Lower lobe of right lung (tissue), 2 donors: ENCODE measurements at places on chromosomes 3 and 15. TPM values are rescaled to one million over a fixed set of nuclear protein-coding genes. Genes with fewer than 3 reads are reported as not detected.

DNA sequence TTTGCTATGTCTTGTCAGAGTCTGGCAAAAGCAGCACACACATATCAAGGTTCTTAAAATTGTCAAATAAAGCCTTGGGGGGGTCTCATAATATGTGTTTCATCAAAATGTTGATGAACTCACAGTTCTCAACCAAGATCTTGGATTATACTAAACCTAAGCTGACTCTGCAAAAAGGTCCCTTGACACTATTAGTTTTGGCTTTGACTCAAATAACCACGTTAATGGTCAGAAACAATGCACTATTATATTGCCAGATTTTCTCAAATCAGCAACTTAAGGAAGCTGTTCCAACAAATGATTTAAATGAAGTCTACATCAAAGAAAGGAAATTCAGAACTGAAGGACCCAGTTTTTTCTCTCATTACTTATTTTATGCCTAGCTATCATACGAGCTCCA lies 1063.9 kb downstream of the ROBO1 start:
- DNase-seq: no peak

- no peak for DNase-seq
Measured at GRCh38 chr3:64229903-64230302, 4.6 kb upstream of the PRICKLE2 start.

DNA sequence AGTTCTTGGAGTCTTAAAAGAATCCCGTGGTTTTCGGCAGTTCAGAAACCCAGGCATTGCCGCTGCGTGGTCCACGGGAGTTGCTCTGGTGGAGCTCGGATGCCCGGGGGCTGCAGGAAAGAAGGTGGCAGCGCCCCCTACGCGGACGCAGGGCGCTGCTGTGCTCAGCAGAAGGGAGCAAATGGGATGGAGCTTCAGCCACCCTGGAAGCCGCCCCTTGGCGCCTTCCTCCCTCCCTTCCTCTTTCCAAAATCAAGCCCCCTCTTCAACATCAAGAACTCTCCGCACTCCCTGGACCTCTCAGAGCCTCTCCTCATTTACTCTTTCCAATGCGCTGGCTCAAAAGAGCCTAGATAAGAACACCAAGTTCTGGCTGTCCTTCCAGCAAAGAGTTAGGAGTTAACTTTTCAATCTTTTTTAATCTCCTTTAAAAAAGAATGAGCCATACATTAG lies 880 bp upstream of the CHRNA7 start:
- peak; percentile 47 for DNase-seq

DNA sequence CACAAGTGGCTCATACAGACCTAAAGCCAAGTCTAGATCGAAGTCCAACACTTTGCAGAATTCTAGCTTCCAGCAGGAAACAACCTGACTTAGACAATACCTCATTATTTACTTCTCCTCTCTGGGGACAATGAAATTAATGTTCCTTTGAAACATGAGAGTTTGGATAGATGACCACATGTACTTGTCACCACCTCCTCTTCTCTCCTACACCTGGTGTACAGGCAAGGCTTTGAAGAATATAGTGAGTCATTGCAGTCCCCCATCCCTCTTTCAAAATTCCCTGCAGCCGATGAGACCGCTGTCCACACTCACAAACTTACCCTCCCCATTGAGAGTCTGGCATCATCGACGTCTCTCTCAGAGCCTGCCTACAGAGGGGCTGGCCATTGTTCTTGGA lies 189.0 kb upstream of the HES1 start:
- no peak for DNase-seq

DNA sequence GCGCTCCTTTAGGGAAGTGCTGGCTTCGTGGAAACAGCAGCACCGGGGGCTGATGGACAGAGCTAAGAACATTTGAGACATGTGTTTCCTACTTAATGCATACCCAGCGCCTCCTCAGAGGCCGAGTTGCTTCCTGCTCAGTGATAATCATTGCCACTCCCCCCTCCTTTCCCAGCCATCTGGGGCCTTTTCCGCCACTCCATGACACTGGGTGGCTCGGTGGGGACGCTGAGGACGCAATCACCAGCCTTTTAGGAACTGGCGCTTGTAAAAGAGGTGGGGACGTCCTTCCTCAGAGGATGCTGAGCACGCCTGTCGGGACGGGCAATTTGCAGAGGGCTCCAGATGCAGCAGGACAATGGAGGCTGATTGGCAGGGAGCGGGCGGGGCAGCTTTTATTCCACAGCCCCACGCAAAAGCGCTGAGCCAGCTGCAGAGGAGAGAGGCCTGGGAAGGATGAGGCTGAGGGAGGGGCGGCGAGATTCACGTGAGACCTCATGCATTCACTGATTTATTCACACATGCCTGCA lies 22.2 kb upstream of the IQSEC1 start:
- no peak for DNase-seq

DNA sequence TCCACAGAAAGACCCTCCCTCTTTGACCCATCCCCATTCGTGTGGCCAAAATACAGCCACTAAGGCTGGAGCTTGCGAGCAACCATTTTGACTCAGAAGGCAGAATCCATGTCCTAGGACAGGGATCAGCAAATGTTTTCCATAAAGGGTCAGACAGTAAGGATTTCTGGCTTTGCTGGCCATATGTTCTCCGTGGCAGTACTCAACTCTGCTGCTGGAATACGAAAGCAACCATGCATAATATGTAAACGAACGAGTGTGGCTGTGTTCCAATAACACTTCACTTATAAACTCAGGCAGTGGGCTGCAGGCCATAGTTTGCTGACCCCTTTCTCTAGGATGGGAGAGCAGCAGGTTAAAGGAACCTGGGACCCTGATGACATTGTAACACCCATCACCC lies 77.6 kb upstream of the WNT5A start:
- no peak for DNase-seq

GRCh38 chr15:51314391-51315337 lies 23.7 kb downstream of the CYP19A1 start:
- DNase-seq: no peak

GRCh38 chr3:66747696-66748095 lies 246.9 kb upstream of the LRIG1 start:
- DNase-seq: no peak

- DNase-seq: no peak
Measured at GRCh38 chr15:80970018-80970657, 19.5 kb downstream of the MESD start.

DNA sequence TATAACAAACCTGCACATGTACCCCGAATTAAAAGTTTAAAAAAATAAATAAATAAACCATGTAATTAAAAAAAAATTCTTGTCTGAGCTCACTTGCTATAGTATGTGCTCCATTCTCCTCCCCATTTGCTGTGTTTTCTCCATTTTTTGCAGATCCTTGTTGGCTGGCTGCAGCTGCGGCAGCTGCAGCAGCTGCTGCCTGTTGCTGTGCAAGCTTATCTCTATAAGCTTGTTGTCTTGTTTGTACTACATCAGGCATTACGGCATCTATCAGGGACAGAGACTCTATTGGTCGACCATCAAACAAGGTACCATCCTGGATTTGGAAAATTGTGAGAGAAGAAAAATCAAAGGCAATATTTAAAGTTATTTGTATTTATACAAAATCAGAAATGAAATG lies 145.9 kb downstream of the TBL1XR1 start:
- DNase-seq: no peak

DNA sequence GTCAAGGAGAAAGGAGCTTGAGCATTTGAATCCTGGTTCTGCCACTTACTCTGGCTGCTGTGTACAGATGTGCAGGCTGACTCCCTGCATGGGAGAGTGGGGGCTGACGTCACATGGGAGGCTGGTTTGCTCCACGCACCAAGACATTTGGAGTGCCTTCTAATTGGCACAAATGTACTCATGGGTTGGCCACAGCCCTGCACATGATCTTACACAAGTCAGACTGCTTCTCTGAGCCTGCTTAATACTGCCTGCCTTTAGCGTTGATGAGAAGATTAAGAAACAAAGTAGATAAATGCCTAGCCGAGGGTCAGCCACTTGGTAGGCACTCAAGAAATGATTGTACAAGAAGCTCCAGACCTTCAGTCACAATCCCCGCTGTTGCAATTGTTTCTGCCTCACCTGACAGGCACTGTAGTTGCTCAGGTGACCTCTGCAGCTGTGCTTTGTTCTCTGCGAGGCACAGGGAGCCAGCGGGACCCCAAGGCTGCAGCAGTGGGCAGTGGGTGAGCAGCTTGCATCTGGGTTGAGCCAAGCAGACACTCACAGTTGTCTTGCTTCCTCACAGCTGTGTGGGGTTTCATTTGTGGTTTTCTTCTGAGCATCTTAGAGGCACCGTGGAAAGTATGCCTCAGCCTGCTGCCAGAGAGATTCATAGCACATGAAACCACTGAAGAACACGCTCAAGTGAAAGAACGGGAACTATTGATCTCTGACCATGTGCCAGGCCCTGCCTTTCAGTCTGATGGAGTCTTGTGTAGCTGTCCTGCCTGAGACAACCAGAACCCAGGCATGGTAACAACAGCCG lies 33.1 kb downstream of the GRK7 start:
- DNase-seq: peak; percentile 86

DNA sequence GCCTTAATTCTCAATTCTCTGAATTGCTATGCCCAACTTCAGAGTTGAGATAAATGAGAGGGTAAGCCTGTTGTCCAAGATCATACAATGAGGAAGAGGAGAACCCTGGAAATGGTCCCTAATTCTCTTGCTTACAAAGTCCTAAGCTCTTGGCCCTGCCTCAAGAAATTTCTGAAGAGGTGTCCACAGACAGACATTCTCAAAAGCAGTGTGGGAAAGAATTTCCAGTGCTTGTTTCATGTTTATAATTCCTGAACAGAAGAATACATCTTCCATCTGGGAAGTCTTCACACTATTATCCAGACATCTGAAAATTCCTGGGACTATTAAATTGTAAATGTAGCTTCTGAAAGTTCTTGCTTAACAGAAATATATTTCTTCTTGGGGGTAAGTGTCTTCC lies 166.8 kb upstream of the LRTM1 start:
- DNase-seq: no peak

- no peak for DNase-seq
Measured at GRCh38 chr3:46435081-46435726, 28.1 kb downstream of the CCRL2 start.

DNA sequence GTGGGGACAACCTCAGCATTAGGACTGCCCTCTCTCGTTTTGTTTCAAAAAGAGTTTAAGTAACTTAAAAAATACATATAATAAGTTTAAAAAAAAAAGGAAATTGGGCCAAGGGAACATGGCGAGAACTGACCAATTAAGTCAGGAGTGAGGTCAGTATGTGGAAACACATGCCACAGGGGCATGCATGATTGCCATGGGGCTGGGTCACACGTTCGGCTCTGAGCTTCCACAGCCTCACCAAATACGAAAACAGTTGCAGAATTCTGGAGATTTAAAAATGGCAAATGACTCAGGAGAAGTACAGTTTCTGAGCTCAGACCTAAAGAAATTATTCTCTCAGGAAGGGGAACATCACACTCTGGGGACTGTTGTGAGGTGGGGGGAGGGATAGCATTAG lies 24.1 kb downstream of the PDE8A start:
- DNase-seq: peak; percentile 62

GRCh38 chr3:150497956-150498355 lies 48.3 kb downstream of the SERP1 start:
- no peak for DNase-seq

- DNase-seq: no peak
Measured at GRCh38 chr3:38637906-38638305, 11.6 kb downstream of the SCN5A start.

The FBXO40 gene
- 0.09 TPM for total RNA-seq

The CNTN6 gene
- 10.3 TPM for total RNA-seq

The PRR23A gene
- total RNA-seq: not detected

The IFT57 gene
- total RNA-seq: 128 TPM

The XCR1 gene
- total RNA-seq: 0.32 TPM

The LYSMD2 gene
- total RNA-seq: 22.2 TPM
